Adrenal gland (tissue), 19 donors: ENCODE measurements at places on chromosomes 16 and 17.

- no peak for DNase-seq
These were observed 446.6 kb downstream of the KCNJ18 start for GRCh38 chr17:22138861-22139469.

- DNase-seq: no peak
These were observed 94.9 kb downstream of the RBFOX3 start for GRCh38 chr17:79515646-79516571.

- no peak for DNase-seq
These were observed 36.0 kb downstream of the IQCK start for GRCh38 chr16:19753815-19754643.

DNA sequence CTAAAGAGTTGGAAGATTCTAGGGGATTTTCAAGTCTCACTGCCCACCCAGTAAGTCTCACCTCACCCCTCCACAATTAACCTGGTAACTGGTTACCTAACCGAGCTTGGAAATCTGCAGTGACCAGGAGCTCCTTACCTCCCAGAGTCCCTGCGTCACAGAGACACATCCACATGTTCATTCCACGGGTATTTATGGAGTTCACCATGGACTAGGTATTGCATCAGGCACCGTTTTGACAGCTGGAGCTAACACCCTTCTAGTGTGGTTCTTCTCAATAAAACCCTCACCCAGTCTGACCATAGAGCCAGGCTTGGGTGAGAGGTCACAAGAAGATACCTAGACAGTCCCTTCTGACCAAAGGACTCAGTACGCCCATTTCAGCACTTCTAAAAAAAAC, 2.1 kb downstream of the CES5A start:
- no peak for DNase-seq

- DNase-seq: peak; percentile 45
These were observed 570 bp downstream of the NR1D1 start for GRCh38 chr17:40099619-40100418.

DNA sequence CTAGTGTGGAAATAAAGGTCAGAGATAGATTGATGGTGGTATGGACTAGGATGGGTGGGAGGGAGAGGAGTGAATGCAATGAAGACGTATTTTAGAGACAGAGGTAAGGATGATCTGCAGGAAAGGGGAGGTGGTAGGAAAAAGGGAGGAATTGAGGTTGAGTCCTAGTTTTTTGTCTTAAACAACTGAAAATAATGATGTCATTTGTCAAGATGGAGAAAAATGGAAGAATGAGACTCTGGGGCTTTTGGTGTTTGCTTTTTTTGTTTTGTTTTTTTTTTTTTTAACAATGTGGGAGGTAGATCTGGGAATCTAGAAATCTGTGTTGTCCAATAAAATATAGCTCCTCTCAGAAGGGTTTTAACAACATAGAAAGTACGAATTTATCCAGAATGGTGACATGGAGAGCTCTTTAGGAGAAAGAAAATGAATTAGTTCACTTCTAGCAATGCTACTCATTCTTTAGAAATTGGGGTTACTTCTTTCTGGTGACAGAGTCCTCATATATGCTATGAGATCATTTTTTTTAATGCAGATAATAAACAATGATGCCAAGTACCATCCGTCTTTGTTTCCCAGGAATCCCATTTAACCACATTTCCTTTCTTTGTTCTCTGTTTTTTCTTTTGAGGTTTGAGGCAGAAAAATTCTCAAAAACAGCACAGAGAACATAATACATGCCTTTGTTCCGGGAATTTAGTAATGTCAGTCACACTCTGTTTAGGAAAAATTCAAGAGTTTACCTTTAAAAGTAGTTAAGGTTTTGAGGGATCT, 225.3 kb upstream of the COX10 start:
- no peak for DNase-seq

DNA sequence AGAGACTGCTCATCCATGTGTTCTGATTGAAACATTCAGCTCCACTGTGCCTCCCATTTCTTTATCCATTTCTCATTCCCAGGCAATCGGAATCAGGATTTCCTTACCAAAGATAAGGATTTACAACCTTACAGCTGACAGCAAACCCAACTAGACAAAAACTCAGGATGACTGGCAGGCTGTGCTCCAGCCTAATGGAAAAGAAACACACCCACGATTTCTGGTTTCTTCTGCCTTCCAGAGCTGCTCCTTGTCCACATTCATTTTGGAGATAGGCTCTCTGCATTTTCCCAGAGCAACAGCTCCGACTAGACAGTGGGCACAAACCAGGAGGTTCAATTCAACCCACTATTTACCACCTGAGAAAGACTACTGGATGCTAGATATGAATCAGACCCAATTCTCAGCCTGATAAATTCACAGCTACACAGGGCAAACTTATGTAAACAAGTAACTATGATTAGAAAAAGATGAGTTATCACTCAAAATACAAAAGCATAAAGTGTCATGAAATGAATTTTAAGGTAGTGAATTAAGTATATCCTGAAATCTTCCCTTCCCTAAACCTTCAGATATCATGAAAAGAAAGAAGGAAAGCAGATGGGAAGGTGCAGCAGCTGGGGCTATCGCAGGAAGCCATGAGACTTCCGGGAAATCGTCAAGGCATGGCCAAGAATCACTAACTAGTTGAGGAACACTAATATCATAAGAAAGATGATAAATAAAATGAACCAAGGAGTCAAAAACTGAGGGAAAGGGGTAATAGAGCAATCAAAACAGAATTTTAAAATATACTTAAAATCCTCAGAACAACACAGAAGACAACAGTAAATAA, 44.8 kb upstream of the CLEC18B start:
- DNase-seq: no peak

- DNase-seq: no peak
These were observed 8.4 kb downstream of the TAC4 start for GRCh38 chr17:49839455-49839854.

DNA sequence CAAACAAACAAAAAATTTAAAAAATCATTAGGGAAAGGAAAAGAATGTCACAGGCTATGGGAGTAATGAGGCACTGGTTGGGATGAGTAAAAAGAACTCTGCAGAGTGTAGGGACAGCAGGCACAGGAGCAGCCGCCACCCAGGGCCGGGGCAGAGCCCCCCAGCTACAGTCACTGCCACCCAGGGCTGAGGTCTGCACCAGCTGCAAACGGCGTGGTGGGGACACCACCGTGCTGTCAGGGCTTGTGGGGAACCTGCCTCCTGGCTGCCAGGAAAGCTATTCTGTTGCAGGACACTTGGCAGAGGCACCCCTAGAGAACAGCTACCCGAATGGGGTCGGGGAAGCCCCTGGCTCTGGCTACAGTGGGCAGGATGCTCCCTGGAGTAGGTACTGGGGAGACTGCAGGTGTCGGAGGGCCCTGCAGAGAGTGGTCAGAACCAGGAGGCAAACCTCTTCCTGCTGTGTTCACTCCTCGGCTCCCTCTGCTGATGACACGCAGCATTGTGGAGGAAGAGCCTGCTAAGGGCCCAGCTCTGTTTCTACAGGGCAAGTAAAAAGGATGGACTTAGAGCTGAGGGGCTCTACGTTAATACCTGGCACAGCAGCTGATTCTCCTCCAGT, 32.3 kb upstream of the CAPN15 start:
- DNase-seq: no peak
